NCI-H446 treated with DMSO at 0.1 percent for 48 hours (cell line): ENCODE measurements at places on chromosomes 13 and 19.

DNA sequence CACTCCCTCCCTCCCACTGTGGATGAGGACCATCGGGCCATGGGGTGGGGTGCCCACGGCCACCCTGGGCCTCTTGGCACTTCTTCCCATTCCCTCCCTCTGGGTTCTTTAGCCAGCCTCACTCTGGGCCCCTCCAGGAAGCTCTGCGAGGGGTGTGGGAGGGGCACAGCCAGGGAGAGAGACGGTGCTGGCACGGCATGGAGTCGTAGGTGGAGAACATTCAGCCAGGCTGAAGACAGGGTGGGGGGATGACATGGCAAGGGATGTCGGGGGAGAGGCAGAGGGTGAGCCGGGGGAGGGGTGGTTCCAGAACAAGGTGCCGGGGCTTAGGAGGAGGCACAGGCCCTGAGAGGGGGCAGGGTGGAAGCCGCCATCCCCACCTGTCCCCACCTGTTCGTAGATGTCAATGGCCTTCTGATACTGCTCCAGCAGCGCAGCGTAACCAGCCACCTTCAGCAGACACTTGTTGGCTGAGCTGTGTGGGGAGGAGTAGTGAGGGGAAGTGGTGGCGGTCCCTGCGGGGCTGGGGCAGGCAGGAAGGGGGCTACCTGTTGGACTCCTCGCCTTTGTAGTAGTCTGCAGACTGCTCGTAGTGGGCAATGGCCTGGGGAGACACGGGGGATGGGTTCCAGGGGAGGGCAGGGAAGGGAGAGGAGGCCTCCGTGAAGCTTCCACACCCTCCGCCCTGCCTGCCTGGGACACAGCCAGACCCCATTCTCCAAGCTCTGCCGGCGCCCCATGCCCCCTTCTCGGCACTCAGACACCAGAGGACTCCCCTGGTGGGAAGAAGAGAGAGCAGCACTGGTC is 8.8 kb upstream of the KPTN start:
- DNase-seq, result no peak

DNA sequence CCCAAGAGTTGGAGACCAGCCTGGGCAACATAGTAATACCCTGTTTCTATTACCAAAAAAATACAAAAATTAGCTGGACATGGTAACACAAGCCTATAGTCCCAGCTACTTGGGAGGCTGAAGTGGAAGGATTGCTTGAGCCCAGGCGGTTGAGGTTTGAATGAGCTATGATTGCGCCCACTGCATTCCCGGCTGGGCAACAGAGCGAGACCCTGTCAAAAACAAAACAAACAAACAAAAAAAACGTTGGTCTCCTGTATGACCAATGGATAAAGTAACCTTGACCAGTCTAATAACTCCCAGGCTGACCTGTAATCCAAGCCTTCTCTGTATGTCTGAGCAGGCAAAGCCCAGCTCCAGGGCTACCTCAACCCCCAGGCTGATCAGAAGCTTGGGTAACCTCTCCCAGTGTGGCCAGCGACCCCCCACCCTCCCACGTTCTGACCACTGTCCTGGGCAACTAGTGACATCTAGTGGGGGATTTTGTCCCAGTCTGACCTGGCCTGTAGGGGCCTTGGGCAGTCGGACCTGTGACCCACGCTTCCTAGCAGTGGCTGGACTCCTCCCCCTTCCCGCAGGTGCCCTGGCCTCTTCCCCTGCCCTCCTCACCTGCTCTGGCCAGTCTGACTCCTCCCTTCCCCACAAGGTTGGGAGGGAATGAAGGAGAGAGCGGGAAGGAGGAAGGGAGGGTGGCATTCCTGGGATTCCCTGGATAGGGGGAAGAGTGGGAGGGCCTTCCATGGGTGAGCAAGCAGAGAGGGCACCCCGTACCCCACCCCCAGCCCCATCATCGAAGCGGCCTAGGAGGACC is 1.0 kb upstream of the BCAM start:
- no peak for DNase-seq

GRCh38 chr19:43820098-43820883 is 6.8 kb upstream of the ZNF283 start:
- no peak for DNase-seq

DNA sequence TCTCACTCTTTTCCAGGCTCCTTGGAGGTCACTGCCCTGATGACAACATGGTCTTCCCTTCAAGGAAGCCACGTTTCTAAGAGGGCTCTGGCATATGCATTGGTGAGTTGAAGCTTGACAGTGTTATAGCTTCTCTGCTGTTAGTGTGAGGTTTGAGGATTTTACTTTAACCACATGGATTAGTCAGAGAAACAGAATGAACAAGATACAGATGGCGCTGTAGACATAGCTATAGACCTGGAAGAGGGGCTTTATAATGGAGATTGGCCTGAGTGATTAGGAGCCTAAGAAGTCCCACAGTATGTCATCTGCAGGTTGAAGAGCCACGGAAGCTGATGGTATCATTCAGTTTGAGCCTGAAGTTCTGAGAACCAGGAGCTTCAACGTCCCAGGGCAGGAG is 18.4 kb upstream of the URI1 start:
- DNase-seq, result no peak

DNA sequence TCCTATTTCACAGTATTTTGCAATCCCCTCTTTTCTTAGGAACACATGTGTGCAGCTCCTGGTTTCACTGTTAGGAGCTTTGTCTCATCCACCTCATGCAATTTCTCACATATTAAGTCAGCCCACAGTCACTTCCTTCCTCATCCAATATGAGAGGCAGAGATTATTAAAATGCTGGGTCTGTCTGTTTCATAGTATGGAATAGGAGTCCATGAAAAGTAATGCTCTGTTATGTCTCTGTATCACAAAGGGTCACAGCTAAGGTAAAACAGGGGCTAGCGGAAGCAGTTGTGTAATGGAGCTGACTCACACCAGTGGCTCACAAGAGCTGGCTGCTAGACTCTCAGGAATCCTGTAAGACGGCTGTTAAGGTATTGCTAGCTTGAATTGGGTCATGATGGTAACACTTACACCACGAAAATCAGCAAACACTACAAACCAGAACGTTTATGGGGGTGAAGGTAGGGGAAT is 216.5 kb downstream of the EFNB2 start:
- DNase-seq, result no peak

GRCh38 chr13:113122550-113123225 is at the start of gene F10:
Gene F10, plus strand, starts transcription at chr13:113122799. Its CDS starts 57 bp downstream, at chr13:113122856.
- no peak for DNase-seq

DNA sequence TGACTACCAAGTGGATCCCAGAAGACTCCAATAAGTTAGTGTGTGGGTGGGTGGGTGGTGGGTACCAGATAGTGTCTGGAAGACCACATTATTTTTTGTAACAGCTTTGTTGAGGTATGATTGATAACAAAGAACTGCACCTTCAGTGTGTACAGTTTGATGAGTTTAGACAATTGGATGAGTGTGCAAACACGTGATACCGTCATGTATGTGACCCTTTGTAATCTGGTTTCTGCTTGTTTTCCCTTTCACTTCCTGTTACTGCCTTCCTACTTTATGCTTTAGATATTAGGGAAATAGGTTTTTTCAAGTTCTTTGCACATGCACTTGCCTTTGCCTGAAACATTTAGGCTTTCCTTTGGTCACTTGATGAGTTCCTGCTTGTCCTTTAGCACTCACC is 8.5 kb downstream of the RPL21 start:
- no peak for DNase-seq

DNA sequence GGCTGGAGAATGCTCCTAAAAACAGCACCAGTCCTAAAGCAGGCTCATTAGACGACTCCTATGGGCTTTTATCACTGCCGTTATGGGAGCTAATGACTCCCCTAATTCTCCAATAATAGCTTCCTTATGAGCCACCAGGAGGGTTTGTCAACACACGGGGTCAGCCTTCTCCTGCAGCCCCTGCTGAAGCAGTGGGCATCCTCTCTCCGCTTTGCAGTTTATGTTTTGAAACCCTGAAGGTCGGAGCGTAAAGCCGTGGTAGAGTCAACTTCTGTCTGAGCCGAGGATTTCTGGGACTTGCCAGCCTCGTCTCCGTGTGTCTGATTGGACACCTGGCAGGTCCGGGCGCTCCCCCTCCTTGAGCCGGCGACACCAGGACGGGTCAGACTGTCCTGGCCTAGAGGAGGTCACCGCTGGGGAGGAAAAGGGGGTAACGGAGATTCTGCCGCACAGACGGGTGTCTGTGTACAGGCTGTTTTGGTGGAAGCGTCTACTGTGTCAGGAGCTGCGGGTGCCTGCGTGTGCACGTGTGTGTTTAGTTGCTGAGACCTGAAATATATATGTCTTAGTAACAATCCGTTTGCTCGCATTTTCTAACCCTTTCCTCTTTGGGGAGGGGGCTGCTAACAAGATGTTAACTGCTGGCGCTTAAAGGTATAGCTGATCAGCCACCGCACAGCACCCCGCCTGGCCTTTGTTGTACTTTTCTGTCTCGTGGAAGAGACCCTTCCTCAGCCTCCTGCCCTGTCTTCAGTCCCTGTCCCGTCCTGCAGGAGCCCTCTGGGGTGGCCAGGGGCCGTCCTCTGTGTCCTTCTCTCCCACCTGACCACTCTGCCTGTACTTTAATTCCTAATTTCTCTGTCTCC is 1.9 kb downstream of the KDM4B start:
- no peak for DNase-seq

DNA sequence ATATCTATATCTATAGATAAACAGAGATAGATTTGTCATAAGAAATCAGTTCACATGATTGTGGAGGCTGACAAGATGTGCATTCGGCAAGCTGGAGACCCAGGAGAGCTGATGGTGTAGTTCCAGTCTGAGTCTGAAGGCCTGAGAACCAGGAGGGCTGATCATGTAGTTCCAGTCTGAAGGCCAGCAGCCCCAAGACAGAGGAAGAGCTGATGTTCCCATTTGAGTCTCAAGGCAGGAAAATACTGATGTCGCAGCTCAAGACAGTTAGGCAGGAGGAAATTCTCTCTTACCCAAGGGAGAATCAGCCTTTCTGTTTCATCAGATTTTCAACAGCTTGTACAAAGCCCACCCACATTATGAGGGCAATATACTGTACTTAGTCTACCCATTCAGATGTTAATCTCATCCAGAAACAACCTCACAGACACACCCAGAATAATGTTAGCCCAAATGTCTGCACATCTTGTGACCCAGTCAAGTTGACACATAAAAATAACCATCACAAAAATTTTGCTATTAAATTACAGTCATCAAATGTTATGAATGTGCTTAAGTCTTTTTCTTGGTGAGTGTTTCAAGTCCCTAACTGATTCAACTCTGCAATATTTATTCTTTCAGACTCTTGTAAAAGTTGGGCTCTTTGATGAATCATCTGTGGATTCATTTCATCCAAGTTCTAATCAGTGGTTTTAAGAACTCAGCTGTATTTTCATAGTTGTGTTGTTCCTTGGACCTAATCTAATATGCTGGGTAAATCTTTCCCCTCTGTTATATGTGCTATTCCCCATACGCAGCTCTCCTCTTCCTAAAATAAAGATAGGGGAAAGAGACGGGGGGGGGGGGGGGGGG is 22.7 kb upstream of the LRCH1 start:
- DNase-seq, result no peak

GRCh38 chr13:67736646-67737420 is 506.7 kb upstream of the PCDH9 start:
- DNase-seq, result no peak

DNA sequence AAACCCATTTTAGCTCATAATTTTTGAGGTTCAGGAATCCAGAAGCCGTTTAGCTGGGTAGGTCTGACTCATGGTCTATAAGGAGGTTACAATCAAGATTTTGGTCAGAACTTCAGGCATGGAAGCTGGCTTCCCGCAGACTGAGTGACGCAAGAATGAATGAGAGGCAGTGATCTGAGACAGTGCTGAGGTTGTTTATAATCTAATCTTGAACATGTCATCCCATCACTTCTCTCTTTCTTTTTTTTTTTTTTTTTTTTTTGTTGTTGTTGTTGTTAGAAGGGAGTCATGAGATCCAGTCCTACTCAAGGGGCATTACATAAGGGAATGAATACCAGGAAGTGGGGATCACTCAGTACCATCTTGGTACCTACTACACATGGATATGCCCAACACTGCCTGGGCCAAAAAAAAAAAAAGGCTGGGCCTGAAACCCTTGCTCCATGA is 217.4 kb downstream of the DLEU7 start:
- DNase-seq, result no peak

- DNase-seq, result no peak
Observed at GRCh38 chr13:41931337-41931736, 29.6 kb downstream of the VWA8 start.

GRCh38 chr13:106683179-106683578 is 115.2 kb upstream of the ARGLU1 start:
- no peak for DNase-seq

DNA sequence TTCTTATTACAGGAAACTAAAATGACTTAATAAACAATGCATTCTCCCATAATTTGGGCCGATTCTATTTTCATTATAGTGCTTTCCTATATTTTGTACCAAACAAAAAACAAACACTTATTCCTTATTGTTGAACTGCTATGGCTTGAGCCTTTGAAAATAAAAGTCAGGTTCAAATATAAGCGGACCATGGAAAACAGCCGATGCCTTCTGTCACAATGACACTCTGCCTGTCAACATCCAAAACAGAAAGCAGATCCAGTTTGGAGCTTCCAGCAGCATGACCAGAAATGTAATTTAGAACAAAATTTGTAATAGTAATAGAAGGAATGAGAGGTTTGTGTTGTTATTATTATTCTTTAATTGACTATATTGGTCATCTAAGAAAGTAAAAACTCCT is 194.5 kb downstream of the LHFPL6 start:
- no peak for DNase-seq

GRCh38 chr13:94537740-94538630 is 58.0 kb downstream of the TGDS start:
- DNase-seq, result no peak

DNA sequence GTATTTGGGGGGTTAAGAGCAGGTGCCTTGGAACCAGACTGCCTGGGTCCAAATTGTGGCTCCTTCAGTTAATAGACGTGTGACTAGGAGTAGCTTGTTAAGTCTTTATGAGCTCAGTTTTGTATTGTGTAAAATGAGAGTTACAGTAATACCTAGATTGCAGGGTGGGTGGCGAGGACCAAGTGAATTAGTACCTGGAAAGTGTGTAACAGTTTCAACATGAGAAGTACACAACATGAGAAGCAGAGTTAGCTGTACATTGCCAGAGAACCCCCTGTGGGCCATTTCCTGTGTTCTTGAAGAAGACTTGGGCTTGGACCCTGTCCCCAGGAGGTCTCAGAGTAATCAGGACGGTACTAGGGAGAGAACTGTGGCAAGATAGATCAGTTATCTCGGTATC is 36.8 kb downstream of the PPP2R1A start:
- no peak for DNase-seq

DNA sequence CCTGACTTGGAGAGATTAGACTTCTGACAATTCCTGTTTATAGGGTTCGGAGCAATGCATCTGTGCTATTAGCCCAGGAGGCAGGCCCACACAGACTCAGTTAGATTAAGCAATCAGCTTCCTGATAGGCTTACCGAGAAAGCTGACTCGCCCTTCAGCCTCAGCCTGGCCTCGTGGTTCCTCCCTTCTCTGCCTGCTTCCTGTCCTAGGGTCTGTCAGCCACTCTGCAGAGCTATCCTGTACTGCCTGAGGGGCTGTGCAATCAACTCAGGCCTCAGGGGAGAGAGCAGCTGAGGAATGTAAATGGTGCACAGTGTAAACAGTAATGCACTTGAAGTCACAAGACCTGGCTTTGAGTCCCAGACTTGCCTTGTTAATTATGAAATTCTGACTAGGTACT is 30.7 kb downstream of the HTR2A start:
- DNase-seq, result no peak

GRCh38 chr13:98443800-98444325 is 133.0 kb downstream of the STK24 start:
- no peak for DNase-seq
